ENCODE measurements at places on chromosomes 6 and 20.

DNA sequence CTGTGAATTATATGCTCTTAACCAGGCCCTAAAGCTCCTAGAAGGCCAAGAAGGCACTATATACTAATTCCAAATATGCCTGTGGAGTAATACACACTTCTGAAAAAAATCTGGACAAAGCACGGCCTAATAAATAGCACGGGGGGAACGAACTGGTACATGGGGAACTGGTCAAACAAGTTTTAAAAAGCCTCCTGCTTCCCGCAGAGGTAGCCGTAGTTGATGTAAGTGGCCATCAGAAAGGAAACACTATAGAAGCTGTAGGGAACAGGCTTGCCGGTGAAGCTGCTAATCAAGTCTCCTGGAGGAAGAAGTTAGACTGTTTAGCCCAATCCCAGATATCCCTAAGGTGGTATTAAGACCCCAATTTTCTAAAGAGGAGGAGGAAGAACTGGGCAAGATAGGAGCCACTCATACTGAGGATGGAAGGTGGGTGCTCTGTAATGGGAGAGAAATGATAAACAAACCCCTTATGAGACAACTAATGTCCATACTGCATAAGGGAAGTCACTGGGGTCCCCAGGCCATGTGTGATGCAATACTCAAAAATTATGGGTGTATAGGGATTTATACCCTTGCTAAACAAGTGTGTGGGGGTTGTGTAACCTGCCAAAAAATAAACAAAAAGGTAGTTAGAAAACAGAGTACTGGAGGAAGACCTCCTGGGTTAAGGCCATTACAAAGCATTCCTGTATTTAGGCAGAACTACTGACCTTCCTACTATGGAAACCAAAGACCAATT is 27.1 kb upstream of the ZNF318 start:
- DNase-seq, result no peak

GRCh38 chr6:143005816-143006215 is 54.9 kb upstream of the AIG1 start:
- DNase-seq, result no peak

DNA sequence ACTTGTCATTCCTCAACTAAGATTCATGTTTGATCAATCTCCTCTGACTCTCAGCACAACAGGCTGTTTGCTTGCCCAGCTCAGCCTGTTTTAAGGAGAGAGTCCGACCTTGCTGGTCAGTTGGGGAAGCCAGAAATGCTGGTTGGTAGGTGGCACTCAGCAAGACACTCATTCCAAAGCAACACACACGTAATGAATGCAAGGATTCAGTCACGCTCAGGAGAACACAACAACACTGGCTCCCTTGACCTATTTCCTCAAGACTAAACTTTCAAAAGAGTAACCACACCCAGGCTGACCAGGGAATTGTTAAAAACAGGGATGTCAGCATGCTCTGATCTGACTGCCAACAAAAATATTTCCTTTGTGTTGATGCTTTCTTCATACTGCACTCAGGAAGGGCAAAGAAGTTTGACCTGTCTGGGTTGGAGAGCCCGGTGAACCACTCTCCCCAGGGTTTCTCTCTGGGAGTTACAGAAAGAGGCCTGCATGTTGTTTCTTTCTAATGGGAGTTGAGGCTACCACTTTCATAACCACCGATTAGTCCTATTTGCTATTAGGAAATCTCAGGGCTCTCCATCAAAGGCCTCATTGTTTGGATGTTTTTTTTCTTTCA is 25.6 kb upstream of the PREP start:
- no peak for DNase-seq

DNA sequence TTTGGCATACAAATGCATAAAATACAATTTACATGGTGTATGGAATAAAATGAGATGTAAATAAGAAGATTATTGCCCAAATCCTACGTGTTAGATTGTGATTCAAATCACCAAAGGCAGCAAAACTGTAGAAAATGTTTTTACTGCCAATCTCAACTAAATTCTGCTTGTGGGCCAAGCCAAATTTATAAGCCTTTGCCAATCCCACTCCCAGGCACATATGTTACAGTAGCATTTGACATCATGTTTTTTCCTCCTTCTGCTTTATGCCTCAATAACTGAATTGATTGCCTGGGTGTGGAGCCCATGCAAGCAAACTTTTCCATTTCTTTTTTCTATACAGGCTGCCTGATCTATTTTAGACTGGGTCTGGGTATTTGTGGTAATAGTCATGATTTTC is 36.3 kb upstream of the LRRC1 start:
- DNase-seq, result no peak

Data from central memory CD8-positive, alpha-beta T cell (primary cell).